ENCODE measurements at places on chromosomes 1 and 21.
A peak's percentile ranks its signal among the peaks of the same experiment; 100 is the strongest.

DNA sequence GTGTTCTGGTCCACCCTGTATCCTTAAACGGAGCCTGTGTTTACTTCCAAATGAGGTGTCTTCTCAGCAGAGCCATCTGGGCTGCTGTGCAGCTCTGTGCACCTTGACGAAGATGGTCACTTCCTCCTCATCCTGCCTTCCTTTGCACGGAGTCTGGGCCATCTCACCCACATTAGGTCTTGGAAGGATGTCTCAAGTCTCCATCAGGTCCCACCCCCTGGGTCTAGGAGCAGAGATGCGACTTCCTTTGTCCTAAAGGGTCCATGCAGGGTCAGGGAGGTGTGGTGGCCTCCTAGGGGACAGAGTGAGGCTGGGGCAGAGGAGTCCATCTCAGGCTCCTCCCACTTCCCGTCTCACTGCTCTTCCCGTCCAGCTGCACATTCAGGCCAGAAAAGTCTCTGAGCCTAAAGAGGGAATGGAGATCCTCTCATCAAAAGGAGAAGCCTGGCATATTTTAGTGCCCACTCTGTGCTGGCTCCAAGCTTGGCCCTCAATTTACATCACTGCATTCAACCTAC is 209.2 kb downstream of the MATN1 start:
- DNase-seq: no peak

- DNase-seq: no peak
These were observed 117.7 kb upstream of the C1orf174 start for GRCh38 chr1:4017636-4018365.

DNA sequence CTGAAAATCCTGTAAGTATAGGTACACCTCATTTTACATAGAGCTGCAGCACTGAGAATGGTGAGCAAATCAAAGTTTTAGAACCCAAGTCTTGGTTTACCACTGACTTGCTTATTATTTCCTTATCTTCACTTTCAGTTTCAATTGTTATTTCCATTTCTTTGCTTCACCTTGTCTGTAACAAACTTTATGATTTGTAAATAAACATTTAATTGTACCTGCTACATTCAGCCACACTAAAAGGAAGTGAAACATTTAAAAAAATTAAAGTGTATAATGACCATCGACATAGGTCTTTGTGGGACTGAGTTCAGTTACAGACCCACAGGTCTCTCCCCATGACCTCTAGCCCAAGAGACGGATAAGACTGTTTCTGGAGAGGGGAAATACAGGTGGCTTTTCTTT is 34.4 kb downstream of the LGR6 start:
- DNase-seq: no peak

DNA sequence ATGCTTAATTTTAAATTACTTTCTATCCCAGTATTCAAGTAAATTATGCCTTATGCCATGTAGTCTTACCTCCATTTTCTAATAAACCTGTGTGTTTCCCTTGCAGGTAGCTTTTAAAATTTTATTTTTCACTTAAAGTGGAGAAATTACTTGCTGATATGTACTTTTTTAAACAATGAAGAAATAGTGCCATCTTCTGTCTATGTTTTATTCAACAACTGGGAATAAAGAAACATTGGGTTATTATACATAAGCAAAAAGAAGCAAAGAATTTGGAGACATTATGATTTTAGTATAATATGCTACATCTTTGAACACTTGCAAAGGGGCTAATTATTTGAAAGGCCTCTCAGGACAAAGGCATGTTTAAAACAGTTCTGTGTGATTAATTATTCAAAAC is 1912.9 kb downstream of the MRPL39 start:
- DNase-seq: no peak

GRCh38 chr1:38267037-38268036 is 220.7 kb upstream of the POU3F1 start:
- DNase-seq: no peak

- no peak for DNase-seq
These were observed 719 bp upstream of the PARS2 start for GRCh38 chr1:54764922-54765561.

DNA sequence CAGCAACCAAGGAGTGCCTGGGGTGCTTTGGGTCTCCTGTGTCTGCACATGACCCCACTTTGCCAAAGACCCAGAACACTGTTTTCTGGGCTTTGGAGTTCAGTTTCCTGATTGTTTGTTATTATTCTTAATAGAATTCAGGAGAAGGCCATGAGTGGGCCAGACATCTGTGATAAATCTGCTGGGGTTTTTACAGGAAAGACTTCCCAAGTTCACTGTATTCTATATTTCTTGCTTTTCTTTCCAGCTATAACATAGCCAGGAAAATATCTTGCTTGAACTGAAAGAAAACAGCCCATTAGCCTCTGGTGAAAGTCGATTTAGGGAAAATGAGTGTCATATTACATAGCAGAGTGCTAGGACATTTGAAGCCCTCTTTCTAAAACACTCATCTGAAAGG is 345.1 kb upstream of the USP24 start:
- no peak for DNase-seq

- no peak for DNase-seq
These were observed 40.3 kb downstream of the XPR1 start for GRCh38 chr1:180672105-180672504.

GRCh38 chr21:45455674-45456583 is 51.0 kb downstream of the COL18A1 start:
- DNase-seq: no peak

DNA sequence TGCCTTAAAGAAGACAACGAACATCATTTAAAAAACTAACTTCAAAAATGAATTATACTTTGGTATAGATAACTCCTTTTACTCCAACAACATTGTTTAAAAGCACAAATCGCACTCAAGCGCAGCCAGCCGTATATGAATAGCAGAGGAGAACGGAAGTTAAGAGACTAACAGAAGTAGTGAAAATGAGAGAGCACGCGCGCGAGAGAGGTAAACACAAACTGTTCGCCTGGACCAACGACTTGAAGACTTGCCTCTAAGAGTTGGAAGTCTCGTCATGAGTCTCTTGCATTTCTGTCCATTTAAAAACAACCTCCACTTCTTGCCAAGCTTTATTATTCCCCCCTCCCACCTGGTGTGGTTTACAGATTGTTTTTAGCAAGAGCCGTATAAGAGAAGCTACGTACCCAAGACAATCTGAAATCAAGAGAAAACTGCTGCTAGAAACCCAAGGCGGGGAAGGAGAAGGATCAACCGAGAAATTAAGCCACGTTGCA is 479 bp downstream of the SELENOF start:
- peak; percentile 2 for DNase-seq

DNA sequence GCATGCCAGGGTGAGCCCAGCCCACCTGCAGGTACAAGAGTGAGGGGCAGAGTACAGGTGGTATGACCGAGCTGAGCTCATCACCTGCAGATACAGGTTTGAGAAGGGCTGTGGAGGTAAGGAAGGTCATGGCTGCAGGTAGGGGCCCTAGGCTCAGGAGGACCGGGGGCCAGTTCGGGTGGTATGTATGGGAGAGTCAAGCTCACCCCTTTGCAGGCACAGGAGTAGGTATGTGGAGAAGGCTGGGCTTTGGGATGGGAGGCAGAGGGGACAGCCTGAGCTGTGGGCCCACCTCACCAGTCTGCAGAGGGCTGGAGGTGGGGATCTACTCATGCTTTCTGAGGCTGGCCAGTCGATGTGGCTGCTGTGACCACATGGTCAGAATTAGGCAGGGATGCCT is 17.2 kb downstream of the PODN start:
- DNase-seq: no peak

DNA sequence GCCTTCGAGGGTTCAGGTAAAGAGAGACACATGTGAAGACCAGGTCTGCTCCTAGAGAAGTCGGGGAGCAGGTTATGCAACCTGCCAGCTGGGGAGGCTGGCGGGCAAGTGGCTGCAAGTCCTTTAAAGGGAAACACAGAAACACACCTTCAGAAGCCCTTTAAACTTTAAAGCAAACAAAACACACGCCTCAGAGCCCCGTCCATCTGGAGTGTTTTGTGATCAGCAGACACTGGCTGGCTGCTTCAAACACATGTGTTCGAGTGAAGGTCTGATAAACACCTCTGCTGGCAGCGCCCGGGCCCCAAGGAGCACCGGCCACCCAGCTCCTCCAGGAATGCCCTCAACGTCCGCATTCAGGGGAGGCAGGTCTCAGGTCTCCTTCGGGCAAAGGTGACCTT is 15.2 kb downstream of the RIPK4 start:
- no peak for DNase-seq

GRCh38 chr21:43814215-43815106 is 25.1 kb downstream of the RRP1 start:
- DNase-seq: no peak

GRCh38 chr1:183632114-183632513 is 3.5 kb downstream of the ARPC5 start:
- no peak for DNase-seq

DNA sequence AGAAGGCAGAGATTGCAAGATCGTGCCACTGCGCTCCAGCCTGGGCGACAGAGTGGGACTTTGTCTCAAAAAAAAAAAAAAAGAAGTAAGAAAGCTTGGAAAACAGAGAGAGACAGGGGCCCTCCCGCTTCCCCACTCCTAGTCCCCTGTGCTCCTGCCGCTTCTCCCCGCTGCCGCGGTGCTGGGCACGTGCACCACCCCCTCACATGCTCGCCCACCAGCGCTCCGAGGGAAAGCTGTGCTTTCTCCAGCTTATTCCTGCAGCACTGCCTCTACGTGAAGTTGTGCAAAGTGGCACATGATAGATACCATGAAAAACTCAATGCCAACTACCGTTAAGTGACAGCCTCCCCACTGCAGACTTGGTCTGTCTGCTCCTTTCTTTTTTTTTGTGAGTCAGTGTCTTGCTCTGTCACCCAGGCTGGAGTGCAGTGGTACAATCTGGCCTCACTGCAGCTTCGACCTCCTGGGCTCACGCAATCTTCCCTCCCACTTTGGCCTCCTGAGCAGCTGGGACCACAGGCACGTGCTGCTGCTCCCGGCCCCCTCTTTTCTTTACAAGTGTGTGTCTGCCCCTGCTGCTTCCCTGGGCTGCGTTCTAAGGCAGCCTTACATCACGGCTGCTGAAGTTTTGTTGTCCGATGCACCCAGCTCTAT is 15.4 kb downstream of the SLX9 start:
- no peak for DNase-seq

DNA sequence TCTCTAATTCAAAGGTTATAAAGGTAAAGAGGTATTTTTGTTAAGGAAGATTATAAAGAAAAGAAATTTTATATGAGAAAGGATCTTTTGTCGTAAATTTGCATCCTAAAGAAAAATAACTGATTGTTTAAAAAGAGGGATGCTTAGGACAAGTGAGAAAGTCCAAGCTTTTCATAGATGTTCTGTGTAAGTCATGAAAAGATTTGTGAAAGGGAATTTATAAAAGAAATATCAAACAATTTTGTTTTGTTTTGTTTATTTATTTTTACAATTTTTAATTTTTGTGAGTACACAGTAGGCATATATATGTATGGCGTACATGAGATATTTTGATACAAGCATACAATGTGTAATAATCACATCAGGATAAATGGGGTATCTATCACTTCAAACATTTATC is 145.2 kb downstream of the ADSS2 start:
- DNase-seq: no peak

DNA sequence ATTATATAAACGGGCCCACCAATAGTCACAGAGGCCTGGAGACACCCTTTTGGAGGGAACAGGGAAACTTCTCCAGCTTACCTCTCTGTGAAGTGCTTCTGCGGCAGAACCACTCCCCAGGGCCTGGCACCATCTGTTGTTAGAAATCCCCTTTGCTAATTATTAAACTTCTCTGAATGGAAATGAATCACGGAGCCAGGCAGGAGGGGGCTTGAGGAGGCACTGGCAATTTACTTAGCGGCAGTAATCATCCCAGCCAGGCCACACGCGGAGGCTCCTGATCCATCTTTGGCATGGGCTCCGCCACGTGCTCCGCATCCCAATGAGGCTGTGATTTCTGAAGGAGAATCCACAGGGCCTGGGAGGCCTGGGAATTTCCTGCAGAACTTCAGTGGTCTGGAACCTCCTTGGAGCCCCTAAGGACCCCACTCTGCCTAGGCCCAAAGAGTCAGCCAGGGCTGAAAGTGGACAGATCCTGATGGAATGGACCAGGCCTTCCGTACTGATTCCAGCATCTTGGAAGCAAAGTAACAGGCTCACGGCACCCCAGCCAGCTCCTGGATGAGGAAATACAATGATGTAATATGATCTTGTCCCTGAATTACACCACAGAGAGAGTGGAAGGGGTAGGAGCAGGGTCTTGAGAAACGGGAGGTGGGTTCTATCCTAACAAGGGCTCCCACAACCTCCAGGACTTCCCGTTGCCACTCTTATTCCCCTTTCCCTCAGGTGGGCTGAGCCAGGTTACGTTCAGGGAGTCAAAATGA is 62.3 kb downstream of the GRIK3 start:
- DNase-seq: no peak

DNA sequence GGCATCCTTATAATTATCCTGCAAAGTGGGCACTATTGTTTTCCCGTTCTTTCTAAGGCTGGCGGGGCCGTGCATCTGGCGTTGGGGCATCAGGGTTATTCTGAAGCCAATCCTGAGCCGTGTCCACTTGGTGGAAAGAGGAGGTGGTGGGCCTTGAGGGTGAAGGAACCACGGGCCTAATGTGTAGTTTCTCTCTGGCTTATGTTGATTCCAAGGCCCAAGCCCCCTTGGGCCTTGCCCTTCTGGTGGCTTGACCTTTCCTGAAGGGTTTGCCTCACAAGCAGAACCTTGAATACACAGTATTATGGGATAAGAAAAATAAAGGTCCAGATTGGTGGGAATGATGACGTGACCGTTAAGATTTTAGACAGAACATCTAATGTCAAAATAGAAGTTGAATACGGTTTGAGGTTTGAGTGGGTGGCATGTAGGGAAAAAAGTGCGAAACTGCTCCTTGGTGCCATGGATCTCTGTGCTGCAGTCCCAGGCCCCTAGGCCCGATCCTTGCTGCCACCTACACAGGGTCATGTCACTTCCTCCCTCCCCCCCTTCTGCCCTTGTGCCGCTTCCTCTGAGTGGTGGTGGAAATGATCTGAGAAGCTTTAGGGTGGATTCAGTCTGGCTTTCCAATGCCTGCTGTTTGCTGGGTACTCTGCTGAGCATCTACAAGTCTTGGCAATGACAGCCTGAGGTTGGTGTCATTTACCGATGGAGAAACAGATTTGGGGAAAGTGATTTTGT is 90.5 kb downstream of the PRDM2 start:
- DNase-seq: no peak

DNA sequence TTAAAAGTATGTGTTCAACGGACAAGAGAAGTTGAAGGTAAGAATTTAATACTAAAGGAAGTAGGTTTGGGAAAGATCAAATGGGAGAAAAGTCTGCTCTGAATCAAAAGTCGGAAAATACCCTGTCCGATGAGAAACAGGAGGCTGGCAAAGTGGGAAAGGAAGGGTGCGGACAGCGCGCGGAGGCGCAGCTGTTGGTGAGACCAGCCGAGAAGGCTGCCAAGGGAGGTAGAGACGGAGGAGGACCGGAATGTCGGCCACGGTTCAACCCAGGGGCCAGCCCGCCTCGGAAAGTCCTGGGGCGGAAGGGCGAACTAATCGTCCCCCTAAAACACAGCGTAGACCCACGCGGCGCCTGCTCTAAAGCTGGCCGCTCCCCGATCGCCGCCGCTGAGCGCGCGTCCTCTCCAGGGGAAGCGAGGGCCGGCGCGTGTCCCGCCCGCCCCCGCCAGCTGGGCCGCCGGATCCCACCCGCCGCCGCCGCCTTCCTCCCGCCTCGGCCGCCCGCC is 639 bp upstream of the SPATA1 start:
- DNase-seq: no peak

GRCh38 chr1:198171667-198172540 is 15.1 kb downstream of the NEK7 start:
- no peak for DNase-seq

GRCh38 chr1:181037386-181037785 is 3.6 kb downstream of the MR1 start:
- DNase-seq: no peak

- DNase-seq: no peak
These were observed 2.5 kb downstream of the FMN2 start for GRCh38 chr1:240094041-240094722.
